ENCODE measurements at places on chromosomes 13 and 19.

DNA sequence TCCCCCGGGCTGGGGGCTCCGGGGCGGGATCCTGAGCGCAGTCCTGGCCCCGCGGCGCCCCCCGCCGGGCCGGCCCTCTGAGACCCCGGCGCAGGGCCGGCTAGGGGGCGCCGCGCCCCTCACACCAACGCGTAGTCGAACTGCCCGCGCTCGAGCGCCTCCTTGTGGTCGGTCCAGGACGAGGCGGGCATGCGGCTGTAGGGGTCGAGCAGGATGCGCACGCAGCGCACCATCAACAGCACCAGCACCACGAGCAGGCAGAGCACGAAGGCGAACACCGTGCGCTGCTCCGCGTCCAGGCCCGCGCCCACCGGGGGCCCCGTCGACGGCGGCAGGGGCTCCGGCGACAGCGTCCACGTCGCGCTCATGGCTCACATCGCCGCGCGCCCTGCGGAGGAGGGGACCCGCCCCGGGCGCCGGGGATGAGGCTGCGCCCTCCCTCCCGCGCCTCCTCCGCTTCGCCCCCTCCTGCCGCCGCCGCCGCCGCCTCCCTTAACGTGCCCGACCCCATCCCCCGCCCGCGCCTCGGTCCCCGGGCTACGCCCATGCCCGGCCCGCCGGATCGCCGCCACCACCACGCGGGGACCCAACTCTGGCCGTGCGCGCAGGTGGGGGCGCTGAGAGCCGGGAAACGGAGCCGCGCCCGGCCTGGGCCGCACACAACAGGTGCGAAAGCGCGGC lies 624 bp downstream of the CTXN1 start:
- peak; percentile 73 for DNase-seq

- peak; percentile 39 for DNase-seq
These were observed 61.8 kb downstream of the AKAP11 start for GRCh38 chr13:42333613-42334328.

DNA sequence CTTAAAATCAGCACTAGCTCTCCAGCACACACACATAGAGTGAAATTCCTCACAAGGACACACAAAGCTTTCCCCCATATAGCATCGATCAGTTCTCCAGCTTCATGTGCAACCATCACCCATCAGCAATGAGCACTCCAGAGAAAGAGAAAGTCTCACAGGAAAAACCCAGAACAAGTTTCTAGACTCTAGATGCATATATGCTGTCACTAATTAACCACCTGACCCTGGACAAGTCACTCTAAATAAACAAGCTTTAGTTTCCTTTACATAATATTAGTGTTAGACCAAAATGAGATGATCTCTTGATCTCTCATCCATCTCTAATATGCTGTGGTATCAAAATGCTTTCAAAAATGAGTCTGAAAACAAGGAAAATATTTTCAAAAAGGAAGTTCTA lies 81.2 kb downstream of the TBC1D4 start:
- DNase-seq = no peak

DNA sequence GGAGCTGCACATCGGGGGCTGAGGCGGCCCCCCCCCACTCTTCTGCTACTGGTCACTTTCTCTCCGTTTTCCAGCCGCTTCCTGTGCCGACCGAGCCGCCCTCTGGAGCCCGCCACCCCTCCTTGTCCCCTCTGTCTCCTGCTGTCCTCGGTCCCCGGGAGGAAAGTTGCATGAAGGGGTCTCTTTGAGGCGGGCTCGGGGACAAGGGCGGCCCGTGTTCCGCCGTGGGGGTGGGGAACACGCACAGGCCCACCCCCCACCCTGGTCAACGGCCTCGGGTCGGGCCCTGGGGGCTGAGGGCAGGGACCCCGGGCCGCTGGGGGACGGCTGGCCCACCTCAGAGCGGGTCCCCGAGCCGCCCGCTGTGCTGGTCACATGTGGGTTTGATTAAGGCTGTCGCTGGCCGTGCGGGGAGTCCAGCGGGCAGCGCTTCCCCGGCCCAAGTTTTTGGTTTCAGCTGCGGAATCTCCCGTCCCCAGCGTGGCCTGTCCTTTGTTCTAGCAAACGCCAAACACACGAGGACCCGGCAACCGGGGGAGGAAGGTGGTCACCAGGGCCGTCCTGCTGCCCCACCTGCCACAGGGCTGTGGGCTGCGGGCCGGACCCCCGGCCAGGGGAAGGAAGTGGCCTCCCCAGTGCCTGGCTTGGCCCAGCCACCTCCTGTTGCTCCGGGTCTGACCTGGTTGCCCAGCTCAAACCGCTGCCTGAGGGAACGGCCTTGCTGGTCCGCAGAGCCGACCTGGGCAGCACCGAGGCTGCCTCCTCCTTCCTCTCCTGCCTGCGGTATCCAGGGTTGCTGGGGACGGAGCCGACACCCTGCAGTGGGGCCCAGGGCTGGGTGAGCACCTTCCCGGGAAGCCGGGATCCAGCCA lies 1.9 kb downstream of the EFNA2 start:
- no peak for DNase-seq

- DNase-seq = peak; percentile 78
These were observed 9.1 kb downstream of the LYL1 start for GRCh38 chr19:13093407-13094105.

DNA sequence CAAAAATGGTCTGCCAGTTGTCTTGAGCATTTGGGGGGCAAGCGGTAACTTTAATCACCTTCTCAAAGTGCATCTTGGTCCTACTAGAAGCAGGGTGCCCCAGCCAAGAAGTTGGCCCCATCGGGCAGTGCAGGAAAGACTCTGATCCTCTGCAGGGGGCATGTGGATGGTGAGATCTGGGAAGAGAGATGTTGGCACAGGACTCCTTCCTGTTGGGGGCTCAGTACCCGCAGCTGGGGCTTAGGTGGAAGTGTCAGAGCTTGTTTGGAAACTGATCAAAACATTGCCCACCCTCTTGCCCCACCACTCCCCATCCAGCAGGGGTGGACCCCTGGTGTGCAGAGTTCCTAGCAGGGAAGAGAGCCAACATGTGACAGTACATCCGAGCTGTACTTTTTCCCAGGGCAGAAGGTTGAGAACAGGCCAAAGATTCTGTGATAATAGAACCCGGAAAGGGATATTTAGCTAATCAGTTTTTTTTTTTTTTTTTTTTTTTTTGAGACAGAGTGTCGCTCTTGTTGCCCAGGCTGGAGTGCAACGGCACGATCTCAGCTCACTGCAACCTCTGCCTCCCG lies 8.8 kb downstream of the RRAS start:
- no peak for DNase-seq

DNA sequence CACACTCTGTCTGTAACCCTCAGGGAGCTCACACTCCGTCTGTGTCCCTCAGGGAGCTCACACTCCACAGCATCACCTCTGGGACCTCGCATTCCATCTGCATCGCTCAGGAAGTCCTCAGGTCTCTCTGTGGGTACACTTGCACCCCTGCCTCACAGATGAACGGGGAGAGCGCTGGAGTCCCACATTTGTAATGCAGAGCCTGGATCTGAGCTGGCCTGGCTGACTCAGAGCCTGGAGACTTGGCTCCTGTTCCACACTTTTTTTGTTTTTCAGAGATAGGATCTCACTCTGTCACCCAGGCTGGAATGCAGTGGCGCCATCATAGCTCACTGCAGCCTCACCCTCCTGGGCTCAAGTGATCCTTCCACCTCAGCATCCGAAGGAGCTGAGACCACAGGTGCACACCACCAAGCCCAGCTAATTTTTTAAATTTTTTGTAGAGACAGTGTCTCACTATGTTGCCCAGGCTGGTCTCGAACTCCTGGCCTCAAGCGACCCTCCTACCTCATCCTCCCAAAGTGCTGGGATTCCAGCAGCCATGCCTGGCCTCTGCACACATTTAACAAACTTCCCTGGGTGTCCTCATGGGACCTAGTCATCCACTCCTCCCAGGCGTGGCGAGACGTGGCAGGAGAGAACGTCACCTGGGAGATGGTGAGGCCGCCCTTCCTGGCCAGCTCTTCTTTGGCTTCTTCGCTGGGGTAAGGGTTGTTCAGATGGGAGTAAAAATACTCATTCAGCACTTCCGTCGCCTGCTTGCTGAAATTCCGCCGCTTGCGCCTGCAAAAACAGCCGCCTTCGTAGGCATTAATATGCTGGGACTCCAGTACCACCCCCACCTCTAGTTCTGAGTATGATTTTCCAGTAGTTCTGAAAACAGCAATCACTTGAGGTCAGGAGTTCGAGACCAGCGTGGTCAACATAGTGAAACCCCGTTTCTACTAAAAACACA lies 31.0 kb downstream of the CILP2 start:
- DNase-seq = no peak

GRCh38 chr13:39058040-39058439 lies 19.8 kb downstream of the NHLRC3 start:
- no peak for DNase-seq

GRCh38 chr19:3683405-3684053 lies 16.7 kb downstream of the PIP5K1C start:
- DNase-seq = no peak

DNA sequence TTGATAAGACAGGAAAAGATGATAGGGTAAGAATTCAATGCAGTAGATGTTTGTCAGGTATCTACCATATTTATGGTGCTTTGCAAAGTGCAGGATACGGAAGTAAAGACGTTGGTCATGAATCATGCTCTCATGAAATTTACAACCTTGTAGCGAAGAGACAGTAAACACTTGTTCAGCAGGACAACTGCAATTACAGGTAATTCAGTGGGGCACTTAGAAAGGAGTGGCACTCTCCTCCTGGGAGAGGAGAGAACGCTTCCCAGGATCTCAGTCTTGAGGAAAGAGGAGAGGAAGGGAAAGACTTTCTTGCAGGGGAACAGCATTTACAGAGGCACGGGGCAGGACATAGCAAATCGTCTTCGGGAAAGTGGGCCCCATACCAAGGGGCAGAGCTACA lies 46.4 kb downstream of the SOX1 start:
- no peak for DNase-seq

Data from CD4-positive, alpha-beta memory T cell (primary cell).